ENCODE measurements at places on chromosomes 16 and 17. TPM values are rescaled to one million over a fixed set of nuclear protein-coding genes. Genes with fewer than 3 reads are reported as not detected.

KRTAP4-9 gene
- not detected for total RNA-seq

AOC2 gene
- 2.8 TPM for total RNA-seq

CCL1 gene
- not detected for total RNA-seq

ITGB4 gene
- total RNA-seq, result 1.2 TPM

HOXB7 gene
- total RNA-seq, result 0.22 TPM

ADAM11 gene
- total RNA-seq, result 0.64 TPM

CDR2 gene
- 119 TPM for total RNA-seq

CTDNEP1 gene
- 95.6 TPM for total RNA-seq

RNF157 gene
- total RNA-seq, result 25.5 TPM

PTX4 gene
- not detected for total RNA-seq

TMEM114 gene
- total RNA-seq, result not detected

PRKCA gene
- 62.6 TPM for total RNA-seq

ALOX15B gene
- total RNA-seq, result not detected

KRTAP3-1 gene
- not detected for total RNA-seq

INCA1 gene
- total RNA-seq, result not detected

CACNA1G gene
- 0.03 TPM for total RNA-seq

BRIP1 gene
- 0.57 TPM for total RNA-seq

CMTM2 gene
- total RNA-seq, result not detected

Measured in CD8-positive, alpha-beta T cell (primary cell).